ENCODE measurements at places on chromosomes 16 and 17.

DNA sequence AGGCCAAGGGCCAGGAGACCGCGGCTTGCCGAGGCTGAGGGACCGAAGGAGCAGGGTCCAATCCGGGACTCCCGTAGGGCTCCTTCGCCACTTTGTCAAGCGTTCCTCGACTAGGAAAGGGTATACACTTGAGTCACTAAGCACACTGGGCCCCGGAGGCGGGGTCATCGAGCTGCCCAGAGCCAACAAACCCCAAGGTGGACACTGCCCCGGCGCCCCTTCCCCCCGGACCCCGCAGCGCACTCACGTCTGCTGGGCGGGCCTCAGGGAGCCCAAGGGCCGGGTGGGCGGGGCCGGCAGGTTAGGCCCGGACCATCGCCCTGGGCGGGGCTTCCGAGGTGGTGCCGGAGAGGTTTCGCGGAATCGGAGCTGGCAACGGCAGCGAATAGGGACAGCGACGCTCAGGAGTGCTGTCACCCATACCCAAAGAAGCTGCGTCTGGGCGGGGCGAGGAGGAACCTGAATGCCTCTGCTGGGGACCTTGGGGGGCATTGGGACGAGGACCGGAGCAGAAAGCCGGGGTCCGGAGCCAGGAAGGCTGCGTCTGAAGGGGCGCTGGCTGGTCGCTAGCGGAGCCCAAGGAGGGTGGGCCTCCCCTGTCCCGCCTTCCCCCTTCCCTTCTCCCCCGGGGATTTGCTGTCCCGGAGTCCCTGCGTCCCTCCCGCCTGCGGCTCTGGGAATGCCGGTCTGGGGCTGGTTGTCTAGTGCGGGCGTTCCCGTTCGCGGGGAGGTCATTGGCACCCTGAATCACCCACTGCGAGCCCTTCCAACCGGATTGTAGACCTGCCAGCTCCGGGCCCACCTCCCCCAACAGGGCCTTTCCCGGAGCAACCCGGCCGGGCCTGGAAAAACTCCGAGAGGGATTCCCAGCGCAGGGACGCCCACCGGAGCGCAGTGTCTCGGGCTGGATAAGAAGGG, 118.2 kb upstream of the SMURF2 start:
- peak; percentile 73 for DNase-seq

GRCh38 chr16:74309789-74310781, 13.5 kb downstream of the PSMD7 start:
- peak; percentile 35 for DNase-seq

- peak; percentile 15 for DNase-seq
Observed at GRCh38 chr16:9836118-9836736, 346.0 kb downstream of the GRIN2A start.

DNA sequence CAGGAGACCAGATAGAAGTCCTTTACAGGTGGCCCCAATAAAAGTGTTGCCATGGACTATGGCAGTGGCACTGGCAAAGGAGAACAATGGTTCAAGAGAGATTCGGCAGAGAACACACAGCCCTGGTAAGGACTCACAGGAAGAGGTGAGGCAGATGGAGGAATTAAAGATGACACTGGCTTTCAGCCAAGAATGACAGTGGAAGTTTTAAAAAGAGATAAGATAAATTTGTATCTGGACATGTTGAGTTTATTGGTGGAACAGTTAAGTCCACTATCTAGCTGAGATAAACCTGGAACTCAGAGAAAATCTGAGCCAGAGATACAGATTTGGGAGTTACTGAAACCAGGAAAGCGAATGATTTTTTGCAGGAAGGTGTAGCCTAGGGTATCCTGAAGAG, 20.1 kb downstream of the CMC2 start:
- DNase-seq = no peak

- no peak for DNase-seq
Observed at GRCh38 chr17:18291718-18292540, 22.9 kb downstream of the TOP3A start.

GRCh38 chr17:33389504-33390135, 96.5 kb upstream of the ASIC2 start:
- no peak for DNase-seq
